B cell (primary cell): ENCODE measurements at places on chromosomes 13 and 19. TPM values are rescaled to one million over a fixed set of nuclear protein-coding genes. Genes with fewer than 3 reads are reported as not detected.

GRCh38 chr13:77516342-77516789 lies 19.1 kb upstream of the SCEL start:
- no peak for DNase-seq

GRCh38 chr19:30428092-30428680 lies 56.0 kb downstream of the ZNF536 start:
- DNase-seq = no peak

DNA sequence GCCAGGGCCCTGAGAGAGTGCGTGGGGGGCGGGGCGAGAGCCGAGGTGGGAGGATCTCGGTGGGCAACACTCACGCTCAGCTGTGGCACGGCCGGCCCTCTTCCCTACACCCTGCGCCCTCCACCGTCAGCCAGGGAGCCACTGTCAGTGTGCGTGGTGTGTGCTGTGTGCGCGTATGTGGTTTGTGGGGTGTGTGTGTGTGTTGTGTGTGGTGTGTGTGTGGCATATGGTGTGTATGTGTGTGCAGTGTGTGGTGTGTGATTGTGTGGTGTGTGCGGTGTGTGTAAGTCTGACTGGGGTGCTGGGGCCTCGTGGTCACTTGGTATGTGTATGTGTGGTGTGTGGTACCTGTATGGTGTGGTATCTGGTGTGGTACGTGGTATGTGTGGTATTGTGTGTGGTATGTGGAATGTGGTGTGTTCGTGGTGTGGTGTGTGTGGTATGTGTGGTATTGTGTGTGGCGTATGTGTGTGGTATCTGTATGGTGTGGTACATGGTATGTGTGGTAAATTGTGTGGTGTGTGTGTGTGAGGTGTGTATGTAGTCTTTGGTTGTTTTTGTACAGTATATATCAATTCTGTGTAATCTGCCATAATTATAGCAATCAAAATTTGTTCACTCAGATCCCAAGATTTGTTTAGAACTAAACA lies 5.1 kb downstream of the GRK1 start:
- DNase-seq = no peak

DNA sequence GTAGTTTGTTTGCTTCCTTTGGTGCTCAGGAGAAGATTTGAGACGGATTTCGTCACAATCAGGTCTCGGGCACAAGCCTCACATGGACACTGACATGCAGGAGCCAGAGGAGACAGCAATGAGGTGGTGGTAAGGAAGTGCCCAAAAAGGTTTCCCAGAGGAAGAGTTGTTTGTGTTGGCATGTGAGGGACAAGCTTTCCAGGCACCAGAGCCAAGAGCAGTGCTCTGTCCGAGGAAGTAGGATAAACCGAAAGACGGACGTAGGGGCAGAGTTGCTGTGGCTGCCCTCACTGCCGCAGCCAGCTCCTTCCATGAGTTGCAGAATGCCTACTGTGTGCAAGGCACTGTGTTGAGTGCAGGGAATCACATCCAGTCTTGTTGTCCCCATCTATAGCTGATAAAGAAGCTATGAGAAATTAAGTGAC lies 27.7 kb downstream of the SAE1 start:
- no peak for DNase-seq

GRCh38 chr19:42208612-42209011 lies 8.9 kb downstream of the DEDD2 start:
- DNase-seq = no peak

GRCh38 chr19:1361601-1362386 lies 21.9 kb upstream of the NDUFS7 start:
- no peak for DNase-seq

- no peak for DNase-seq
Observed at GRCh38 chr19:13993590-13994300, 12.4 kb downstream of the RFX1 start.

- no peak for DNase-seq
Observed at GRCh38 chr19:32330213-32330857, 15.1 kb upstream of the ZNF507 start.

The RNF113B gene
- not detected in 2 replicates for polyA plus RNA-seq

The NBEA gene
- polyA plus RNA-seq = 1.5 and 2.6 TPM in 2 replicates

The TMEM238 gene
- polyA plus RNA-seq = 0.76 and 2.7 TPM in 2 replicates

- DNase-seq = no peak
Observed at GRCh38 chr19:28898249-28898648, 314.7 kb downstream of the UQCRFS1 start.

- DNase-seq = no peak
Observed at GRCh38 chr19:29566496-29567054, 39.5 kb upstream of the POP4 start.

The A1BG gene
- polyA plus RNA-seq = 28.4 and 52.6 TPM in 2 replicates

The KLK15 gene
- polyA plus RNA-seq = 0.07 TPM in 1 of 2 replicates, not detected in the other

GRCh38 chr13:33697926-33698325 lies 120.0 kb upstream of the RFC3 start:
- no peak for DNase-seq

GRCh38 chr19:53696951-53697350 lies 65.2 kb downstream of the DPRX start:
- no peak for DNase-seq

DNA sequence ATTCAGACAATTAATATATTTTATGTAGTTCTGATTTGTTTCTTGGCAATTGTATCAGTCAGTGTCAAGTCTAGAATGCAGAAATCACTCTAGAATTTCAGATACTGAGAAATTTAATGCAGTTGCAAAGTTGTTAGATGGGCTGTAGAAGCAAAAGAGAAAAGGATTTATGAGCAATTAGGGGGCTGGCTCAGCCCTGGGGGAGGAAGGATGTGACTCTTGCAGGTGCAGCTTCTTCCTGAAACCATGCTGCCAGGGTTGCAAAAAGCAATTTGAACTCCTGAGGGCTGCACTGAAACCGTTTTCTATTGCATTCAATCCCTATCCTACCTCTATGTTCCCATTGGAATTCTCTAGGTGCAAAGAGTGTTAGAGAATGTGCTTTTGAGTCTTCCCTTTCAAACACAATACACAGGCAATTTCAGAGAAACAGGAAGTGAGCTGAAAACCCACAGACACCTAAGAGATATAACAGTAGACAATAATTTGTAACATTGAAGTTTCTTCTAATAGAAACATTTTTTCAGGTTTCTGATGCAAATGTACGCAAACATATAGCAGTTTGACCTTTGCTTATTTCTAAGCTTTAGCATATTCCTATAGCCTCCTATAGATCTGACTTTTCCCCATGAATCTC lies 814.7 kb upstream of the ATXN8OS start:
- no peak for DNase-seq

The RFPL4AL1 gene
- polyA plus RNA-seq = not detected in 2 replicates

The SPTBN4 gene
- 0.03 and 0.04 TPM in 2 replicates for polyA plus RNA-seq

DNA sequence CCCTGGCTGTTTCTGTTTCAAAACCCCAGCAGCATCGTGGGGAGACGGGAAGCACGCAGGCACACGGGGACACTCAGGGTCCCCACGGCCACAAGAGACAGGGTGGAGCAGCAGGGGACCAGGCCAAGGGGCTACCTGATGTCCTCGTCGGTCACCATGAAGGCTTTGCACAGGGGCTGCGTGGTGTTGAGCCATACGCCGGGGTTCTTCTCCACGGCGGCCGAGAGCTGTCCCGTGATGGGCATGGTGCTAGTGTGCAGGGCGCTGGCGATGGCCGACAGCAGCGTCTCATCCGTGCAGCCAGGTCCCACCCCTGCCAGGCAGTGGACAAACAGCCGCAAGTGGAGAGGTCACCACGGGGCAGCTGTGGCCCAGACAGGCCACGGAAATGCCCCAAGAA lies 11.7 kb downstream of the MBD3 start:
- DNase-seq = no peak

- DNase-seq = no peak
Observed at GRCh38 chr13:63124863-63125262, 1709.2 kb upstream of the PCDH20 start.

DNA sequence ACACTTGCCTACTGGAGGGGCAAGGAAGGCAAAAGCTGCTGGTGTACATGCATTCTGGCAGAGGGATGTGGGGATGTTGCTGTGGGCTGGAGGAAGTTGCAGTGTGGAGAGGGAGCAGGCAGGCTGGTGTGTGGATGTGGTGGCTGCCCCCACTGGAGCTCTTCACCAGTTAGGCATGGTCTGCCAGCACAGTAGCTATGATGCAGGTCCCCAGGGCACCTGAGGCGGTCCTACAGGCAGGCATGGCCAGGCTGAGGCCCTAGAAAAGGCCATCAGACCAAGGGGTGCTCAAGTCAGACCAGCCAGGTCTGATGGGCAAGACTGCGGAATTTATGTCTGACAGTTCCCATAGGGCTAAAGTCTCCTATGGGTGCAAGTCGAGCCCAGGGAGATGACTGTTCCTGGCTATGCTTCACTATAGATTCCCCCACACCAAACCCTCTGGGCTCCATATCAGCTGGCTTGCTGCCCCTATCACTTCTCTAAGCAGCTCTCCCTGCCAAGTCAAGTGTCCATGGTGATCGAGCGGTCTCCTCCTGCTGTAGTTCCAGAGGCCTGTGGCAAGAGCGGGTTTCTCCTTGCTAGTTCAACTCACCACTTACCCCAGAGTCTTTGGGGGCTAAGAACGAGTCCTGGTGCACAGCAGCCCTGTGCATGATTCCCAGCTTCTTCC lies 473.1 kb downstream of the TDRD3 start:
- no peak for DNase-seq

- no peak for DNase-seq
Observed at GRCh38 chr13:98334620-98335205, 157.6 kb upstream of the RNF113B start.

DNA sequence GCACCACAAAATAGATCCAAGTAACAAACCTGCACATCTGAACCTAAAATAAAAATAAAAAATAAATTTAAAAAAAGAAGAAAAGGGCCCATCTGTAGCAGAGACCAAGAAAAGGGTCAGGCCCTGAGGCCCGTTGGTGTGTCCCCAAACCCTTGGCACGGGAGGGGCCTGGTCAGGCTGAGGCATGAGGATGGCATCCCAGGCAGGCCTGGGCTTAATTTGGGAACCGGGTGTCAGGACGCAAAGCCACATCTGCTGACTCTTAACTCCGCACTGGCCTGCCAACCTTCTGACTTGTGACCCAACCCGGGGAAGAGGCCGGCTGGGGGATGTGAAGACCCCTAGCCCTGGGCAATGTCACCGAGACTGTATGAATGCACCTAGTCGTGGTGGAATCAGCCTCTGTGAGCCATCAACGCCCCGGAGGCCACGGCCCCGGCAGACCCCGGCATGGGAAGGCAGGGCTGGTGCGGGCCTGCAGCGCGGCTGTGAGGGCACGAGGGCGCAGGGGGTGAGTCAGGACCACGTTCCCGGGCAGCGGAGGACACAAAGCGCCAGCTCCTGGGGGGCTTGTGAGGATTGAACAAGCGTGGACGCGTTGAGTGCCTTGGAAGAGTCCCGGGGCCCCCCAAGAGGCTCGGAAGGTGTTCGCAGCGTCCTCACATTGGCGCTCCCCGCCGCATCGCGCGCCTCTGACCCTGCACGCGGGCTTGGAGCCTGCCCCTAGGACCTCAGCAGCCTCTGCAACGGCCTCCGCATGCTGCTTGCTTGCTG lies 38.2 kb downstream of the ATP12A start:
- DNase-seq = no peak

The PLPPR3 gene
- not detected in 2 replicates for polyA plus RNA-seq

DNA sequence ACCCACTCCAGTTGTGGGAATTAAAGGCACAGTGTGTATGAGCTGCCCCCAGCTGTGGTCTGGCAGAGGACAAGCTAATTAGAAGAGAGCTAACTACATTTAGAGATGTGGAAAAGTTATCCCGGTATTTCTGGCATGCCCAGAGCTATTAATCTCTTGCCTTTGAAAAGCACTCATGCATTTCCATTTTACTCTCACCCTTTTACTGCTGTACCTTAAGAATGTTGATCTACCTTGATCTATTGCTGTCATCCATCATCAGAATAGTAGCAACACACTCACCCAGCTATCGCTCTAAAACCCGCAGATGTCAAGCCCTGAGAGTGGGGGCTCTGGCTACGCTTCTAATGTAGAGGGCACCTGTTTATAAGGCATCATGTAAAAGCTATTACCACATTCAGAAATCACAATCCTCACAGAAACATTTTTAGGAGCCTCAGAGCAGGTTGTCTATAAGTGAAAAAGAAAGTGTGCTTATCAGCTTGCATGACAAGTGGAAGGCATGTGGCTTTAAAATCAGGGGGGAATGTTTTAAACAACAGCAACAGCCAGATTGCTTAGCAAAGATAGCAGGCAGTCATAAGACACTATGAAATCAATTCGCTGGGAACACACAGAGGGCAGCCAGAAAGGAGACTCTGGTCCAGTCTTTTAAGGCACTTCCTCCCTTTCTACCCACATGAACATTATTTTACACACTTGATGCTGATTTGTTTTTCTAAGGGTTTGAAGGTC lies 224.2 kb upstream of the IRS2 start:
- DNase-seq = no peak

GRCh38 chr13:45051315-45051714 lies 62.0 kb downstream of the GPALPP1 start:
- DNase-seq = no peak

GRCh38 chr13:66087269-66087710 lies 1142.8 kb downstream of the PCDH9 start:
- DNase-seq = no peak

The NUP62 gene
- 14.9 and 25.2 TPM in 2 replicates for polyA plus RNA-seq

- no peak for DNase-seq
Observed at GRCh38 chr19:1199531-1199930, 6.0 kb upstream of the STK11 start.

DNA sequence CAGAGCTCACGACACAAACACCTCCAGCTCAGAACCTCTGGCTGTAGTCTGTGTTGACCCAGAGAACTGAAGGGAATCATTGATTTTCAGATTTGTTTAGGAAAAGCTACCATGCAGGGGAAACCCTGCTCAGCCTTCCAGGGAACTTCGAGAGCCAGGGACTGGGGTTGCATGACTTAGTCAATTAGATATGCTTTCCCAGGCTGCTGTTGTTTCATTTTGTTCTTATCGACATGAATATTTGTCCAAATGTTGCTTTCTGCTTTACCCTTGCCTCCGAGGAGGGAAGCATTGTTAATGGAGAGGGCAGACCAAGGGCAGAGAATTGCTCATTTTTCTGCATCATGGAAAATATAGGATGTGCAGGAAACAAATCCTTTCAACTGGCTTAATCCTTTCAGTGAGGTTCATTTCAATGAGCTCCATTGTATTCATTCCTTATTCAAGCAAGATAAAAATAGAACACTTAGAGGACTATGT lies 82.5 kb downstream of the KLF5 start:
- DNase-seq = no peak

The MEX3D gene
- polyA plus RNA-seq = 0.69 and 0.73 TPM in 2 replicates

DNA sequence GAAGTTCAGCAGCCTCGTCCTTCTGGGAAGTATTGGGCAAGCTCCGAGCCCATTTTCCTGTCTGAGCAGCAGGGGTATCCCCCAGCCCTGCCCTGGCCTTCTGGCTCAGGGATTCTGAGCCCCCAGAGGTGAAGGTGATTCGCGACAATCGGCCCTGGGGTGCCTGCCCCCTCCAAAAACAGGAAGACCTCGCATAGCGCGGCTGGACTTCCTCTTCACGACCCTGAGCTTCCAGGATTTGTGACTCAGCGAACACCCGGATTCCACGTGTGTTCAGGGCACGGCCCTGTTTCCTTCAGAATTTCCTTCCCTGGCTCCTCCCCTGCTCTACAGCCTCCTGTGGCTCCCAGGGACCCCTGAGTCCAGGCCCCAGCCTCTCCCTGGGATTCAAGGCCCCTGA lies at the start of gene SEMA6B:
TSS of gene SEMA6B (minus strand) at position 116 of the 400 bp plus-strand sequence. CDS start 1,227 bp downstream, outside the sequence.
- no peak for DNase-seq

The SPACA4 gene
- polyA plus RNA-seq = not detected in 2 replicates

The MBD3L3 gene
- not detected in 2 replicates for polyA plus RNA-seq

- DNase-seq = no peak
Observed at GRCh38 chr13:100398360-100398759, 190.2 kb downstream of the GGACT start.

The NXNL1 gene
- not detected in 2 replicates for polyA plus RNA-seq
